RCC 7860 (cell line): ENCODE measurements at places on chromosomes 7 and 10.
A peak's percentile ranks its signal among the peaks of the same experiment; 100 is the strongest.

DNA sequence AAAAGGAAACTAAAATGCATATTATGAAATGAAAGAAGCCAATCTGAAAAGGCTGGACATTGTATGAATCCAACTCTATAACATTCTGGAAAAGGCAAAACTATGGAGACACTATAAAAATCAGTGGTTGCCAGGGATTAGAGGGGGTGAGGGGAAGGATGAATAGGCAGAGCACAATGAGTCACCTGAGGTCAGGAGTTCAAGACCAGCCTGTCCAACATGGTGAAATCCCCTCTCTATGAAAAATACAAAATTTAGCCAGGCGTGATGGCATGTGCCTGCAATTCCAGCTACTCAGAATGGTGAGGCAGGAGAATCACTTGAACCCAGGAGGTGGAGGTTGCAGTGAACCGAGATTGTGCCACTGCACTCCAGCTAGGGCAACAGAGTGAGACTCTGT is 324.8 kb upstream of the PHYHIPL start:
- DNase-seq = peak; percentile 80

DNA sequence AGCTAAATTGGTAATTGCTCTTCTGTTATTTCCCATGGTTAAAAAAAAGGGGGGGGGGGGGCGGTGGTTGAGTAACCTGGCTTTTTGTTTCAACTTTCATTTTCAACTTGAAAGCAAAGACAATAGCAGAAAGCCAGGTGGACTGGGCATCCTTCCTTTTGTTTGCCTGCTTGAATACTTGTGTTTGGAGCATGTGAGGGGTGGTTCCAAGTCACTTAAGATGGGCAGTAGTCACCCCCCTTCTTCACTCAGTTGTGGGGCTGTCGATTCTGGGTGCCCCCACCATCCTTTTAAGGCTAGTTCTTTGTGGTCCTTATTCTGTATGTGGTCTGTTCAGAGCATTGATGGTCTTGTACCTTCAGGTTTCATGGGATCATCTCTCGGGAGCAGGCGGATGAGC is 165.6 kb upstream of the PRR15 start:
- no peak for DNase-seq

DNA sequence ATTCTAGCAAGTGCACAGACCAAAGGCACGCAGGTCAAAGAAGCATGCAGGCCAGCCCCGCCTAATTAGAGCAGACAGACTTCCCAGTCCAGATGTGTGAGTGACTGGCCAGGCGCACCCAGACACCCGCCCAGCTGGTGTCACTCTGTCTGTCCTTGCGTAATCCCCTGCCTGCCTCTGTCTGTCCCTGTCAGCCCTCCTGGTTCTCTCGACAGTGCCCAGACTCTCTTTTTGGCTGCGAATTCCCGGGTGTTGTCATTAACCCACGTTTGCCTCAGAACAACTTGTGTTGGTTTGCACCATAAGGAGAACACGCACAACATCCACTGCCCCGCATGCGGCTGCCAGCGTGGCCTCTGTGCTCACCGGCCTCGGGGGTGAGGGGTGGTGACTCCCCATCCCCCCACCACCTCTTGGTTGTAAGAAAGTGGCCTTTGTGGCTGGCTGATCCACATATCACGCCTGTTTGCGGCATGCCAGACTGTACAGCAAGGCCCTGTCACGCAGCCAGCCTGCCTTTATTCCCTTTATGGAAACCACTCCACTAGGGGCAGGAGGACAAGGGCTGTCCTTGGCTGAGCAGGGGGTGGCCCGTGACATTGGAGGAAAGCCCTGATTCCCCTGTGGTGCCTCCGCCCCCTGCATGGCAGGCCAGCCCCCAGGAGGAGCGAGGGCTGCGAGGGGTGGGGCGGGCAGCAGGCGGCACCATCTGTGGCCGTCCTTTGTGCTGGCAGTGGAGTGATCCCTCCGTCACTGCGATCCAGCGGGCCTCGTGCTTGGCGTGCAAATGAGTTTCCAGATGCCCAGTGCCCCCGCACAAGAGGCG is 72.8 kb upstream of the PPIF start:
- no peak for DNase-seq

- DNase-seq = no peak
These were observed 102.8 kb downstream of the DYNC2I1 start for GRCh38 chr7:158959021-158959717.

DNA sequence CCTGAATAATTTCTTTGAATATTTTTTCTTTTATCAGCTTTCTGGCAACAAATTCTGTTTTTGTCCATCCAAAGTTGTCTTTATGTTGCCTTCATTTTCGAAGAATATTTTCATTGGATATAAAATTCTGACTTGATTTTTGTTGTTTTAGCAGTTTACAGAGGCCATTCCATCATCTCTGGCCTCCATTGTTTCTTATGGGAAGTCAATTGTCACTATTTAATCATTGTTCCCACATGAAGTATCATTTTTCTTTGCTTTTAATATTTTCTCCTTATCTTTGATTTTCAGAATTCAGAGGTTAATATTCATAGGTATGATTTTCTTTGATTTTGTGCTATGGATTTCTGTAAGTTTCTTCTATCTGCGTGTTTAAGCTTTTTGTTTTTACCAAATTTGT is 512.6 kb downstream of the LRMDA start:
- DNase-seq = no peak

GRCh38 chr10:132866601-132867381 is 75.6 kb downstream of the CFAP46 start:
- no peak for DNase-seq

- no peak for DNase-seq
These were observed 519 bp upstream of the RPP38 start for GRCh38 chr10:15096661-15097010.

DNA sequence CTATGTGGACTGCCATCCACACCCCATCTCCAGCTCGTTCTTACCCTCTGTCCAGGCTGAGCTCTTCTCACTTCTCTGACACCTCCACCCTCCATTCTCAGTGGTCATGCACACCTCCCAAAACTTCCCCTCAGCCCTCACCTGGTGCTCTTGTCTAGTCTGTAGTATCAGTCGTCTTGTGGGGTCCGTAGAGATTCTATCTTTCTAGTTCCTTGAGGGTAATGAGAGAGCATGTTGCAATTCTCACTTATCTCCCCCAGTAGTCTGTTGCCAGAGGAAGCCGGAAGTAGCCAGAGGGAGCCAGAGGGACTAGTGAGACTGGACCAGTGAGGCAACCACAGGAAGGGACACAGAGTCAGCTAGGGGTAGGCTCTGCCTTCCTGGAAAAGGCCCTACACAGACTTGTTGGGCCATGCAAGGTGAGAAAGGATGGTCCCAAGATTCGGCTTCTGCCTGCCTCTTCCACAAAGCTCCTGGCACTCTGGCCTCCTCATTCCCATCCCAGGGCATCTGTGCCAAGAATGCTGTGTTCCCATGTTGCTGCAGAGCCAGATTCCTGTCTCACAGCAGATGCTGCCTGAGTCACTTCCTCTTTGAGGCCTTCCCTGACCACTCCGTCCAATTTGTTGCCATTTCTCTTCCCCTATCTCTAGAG is 50.6 kb upstream of the DUSP5 start:
- DNase-seq = peak; percentile 69

- no peak for DNase-seq
These were observed at the start of gene SCIN for GRCh38 chr7:12570534-12571461. Gene SCIN, plus strand, starts transcription at chr7:12570720. Its CDS starts 67 bp downstream, at chr7:12570787.

DNA sequence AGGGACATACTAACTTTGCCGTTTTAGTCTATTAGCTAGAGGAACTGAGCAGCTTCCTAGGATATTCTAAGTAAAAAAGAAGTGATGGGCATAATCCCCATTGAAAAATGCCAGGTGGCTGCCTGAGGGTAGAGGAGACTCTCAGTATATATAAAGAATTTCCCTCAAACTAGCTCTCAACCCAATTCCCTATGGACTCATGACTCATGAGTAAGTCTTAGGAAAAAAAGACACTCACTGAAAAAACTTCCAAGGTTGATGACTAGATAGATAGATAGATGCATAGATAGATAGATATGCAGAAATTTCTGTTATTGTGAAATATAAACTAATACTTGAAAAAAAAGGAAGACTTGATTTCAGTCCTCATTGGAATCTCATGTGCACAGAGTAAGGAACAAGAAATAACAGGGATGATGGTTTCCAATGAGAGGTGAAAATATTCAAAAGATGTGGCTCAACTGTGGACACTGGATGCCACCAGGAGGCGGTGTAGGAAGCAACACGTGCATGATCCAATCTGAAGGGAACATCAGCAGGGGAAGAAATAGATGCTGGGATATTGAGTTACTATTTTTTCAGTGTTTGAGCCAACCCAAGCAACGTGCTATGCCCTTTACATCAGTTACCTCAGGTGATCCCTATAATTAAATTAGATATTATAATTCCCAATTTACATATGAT is 711.0 kb upstream of the LRRTM3 start:
- no peak for DNase-seq

DNA sequence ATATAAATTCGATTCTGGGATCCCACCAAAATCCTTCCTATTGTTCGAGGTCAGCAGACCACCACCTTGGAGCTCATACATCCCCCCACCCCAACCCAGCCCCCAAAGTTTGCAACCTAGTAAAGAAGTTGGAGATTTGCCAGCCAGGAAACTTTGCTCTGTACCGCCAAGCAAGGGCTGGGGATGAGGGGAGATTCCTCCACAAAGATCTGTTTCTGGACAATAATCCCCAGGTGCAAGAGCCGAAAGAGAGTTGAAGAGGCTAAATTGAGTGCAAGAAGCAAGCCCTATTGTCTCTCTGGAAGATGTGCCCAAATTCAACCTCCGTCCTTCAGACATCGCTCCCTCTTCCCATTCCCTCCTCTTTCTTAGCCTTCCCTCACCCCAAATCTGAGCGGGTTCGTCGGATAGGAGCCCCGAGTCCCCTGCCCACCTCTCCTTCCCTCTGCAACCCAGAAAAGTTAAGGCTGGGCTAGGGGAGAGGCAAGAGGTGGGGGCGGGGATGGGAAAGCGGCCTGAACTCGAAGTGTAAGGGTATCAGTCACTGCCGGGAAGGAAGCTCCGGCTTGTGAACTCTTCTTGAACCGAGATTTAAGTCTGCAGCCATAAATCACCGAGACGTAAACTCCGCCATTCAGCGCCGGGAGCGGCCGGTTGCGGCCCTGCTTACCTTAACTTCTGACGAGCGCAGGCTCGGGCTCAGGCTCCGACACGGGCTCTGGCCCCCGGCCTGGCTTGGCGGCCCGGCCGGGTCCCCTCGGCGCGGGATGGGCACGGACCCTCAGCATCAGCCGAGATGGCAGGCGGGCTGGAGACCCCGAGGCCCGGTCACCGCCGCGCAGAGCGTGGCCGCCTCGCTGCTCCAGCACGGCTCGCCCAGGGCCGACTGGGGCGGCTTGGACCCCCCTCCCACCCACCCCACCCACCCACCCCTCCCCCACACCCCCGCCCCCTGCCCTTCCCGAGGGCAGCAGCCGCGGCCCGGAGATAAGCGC is 10.8 kb upstream of the HOXA2 start:
- peak; percentile 86 for DNase-seq

- DNase-seq = no peak
These were observed 102.6 kb upstream of the HABP2 start for GRCh38 chr10:113450046-113450804.

GRCh38 chr10:13722747-13723653 is 136.2 kb downstream of the PRPF18 start:
- DNase-seq = peak; percentile 6

GRCh38 chr10:34137955-34138354 is 677.1 kb downstream of the PARD3 start:
- no peak for DNase-seq

DNA sequence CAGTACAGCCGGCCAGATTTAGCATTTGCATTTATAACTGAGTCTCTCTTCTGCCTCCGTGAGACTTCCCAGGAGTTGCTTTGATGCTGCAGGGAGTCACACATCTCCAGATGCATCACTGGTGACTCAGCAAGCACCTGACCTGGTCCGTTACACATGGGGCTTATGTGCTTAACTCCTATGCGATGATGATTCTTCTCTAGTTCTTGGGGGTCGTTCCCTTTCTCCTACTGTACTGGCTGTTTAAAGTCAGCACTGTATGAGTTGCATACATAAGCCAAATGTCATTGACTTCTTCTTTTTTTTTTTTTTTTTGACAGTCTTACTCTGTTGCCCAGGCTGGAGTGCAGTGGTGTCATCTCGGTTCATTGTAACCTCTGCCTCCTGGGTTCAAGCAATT is 13.0 kb upstream of the AKR1E2 start:
- peak; percentile 97 for DNase-seq
